ENCODE measurements at places on chromosomes 11 and 22. TPM values are rescaled to one million over a fixed set of nuclear protein-coding genes. Genes with fewer than 3 reads are reported as not detected.

The CD6 gene
- total RNA-seq = 1.6 TPM

DNA sequence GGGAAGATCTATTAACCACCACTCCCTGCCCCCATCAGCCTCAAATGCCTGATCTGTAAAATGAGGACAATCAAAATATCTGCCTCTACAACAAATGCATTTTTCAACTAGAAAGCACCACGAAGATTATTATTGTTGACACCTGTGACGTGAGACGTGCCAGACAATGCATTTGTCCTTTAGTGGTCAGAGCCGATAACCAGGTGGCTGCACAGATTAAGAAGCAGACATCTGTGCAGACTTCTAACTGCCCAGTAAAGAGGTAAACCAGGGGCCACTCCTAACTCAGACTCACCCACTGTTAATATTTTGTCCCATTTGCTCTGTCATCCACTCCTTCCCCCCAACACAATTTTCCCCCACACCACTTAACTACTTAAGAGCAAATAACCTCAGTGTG is 11.7 kb downstream of the PLEKHA7 start:
- no peak overlapping the region for H3K4me3 ChIP-seq
- H3K27me3 ChIP-seq = no peaks in the 10 kb centered on the region
- no peaks in the 10 kb centered on the region for H3K4me1 ChIP-seq
- DNase-seq = no peak

DNA sequence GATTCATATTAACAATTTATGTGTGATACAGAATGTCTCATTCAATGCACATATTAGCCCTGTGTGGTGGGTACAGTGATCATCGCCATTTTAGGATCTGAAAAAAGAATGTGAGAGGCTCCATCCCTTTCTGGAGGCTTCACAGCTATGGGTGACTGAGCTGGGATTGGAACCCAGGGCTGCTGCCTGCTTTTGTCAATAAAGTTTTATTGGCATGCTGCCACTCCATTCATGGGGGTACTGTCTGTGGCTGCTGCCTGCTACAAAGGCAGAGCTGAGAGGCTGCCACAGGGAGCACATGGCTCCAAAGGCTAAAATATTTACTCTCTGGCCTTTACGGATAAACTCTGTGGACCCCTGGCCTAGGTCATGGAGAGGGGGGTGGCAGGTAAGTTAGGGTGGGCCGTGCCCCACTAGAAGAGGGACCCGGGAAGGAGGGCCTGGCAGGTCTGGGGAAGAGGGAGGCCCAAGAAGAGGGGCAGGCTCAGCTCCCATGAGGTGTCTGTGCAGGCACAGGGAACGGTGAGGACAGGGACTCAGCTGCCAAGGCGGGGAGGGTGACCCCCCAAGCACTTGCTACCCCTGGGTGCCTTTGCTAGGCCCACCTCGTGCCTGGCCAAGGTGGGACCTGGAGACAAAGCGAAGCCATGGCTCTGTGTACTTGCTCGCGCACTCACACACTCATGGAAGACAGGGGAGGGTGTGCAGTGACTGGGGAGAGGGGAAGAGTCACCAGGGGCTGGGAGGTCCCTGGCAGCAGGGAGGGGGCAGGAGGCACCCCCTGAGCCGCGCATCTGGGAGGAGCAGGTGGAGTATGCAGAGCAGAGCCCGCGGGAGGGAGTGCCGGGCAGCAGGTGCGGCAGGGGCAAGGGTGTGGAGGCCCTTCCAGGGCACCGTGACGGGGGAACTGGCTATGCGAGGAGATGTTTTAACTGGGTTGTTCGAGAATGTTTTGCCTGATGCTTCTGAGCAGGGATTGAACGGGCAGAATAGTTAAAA is 335.3 kb downstream of the CTTN start:
- no peak overlapping the region for H3K27ac ChIP-seq
- H3K27me3 ChIP-seq = no peaks in the 10 kb centered on the region

- DNase-seq = no peak
- no peak overlapping the region for H3K27ac ChIP-seq
- H3K4me3 ChIP-seq = no peak overlapping the region
- no peaks in the 10 kb centered on the region for H3K36me3 ChIP-seq
- no peaks in the 10 kb centered on the region for H3K4me1 ChIP-seq
Measured at GRCh38 chr11:120817158-120817557, 206.7 kb upstream of the TBCEL start.

All from aorta (tissue), 5 donors.